ENCODE measurements at places on chromosomes 2 and 18.

DNA sequence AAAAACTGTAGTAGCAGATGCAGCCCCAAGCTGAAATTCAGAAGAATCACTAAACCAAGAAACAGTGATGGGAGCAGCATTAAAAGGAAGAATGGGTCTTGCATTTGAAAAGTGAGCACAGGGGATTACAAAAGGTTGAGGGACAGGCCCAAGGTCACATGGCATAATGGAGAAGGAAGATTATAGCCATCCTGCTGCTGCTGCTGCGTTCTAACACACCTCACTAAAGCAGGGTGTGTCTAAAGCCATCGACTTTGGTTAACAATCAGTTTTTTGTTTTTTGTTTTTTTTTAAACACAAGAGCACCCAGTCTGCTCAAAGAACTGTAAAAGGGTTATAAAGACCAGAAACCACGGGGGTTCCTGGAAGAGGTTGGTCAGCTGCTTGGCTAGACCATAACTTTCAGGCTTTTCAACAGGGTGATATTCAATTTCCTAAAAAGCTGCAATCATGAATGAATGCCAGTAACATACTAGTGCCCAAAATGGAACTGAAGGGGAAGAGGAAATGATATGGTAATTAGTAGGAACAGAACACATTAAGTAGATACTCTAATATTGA, 102.6 kb downstream of the MYO5B start:
- no peak for DNase-seq

GRCh38 chr2:42054714-42055430, 7.1 kb downstream of the PKDCC start:
- DNase-seq = no peak

- no peak for DNase-seq
Measured at GRCh38 chr2:215190588-215190987, 52.2 kb upstream of the ABCA12 start.

DNA sequence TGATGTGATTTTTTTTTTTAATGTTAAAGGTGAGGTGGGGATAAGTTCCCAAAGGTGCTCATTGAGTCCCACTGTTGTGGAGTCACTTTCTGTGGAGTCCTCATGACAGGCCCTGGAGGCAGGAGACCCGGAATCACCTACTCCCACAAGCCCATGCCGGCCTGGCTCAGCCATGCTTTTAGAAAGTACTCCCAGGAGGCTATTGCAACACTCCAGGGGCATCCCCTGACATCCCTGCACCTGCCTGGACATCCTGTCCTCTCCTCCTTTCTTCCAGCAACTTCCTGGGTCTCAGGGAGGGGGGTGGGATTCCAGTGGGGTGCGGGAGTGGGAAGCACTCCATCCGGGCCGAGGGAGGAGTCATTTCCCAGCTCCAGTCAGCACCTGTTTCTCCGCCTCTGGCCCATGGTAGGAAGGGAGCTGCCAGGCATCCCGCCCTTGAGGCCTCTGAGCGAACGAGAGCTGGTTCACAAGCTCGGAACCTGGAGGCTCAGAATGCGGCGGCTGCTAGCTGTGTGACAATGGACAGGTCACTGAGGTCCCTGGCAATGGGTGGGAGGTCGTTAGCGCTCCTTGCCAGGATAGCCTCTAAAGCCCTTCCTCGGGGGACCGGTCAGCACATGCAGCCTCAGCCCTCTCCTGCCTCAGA, 163.9 kb upstream of the ID2 start:
- DNase-seq = no peak

DNA sequence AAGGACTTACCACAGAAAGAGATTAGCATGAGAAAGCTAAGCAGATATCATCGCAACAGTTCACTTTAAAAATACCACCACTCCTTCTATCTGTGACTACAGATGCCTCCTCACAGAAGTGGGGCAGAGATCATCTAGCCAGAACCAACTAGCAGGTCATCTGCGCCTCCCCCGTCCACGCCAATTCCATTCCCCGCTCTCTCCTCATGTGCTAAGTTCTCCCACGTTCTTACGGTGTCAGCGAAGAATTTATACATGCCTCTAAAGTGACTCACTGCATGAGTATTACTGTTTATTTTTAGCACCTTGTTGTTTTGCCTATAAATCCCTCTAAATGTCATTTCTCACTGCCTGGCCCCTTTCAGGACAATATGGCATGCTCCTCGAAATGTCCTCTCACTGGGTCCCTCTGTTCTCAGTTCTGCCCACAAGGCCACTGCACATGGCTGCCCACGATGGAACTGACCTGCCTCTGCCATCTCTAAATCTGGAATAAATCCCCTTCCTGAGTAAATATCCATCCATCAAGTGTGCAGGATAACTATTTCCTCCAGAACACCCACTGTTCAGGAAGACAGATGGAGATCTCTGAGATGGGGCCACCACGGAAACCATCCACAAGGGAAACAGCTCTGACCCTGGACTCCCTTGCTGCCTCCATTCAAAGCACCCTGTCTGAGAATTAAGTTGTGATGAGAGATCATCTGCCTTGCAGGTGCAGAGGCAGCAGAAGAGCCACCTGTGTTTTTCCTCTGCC, 137.7 kb downstream of the IRS1 start:
- DNase-seq = no peak

DNA sequence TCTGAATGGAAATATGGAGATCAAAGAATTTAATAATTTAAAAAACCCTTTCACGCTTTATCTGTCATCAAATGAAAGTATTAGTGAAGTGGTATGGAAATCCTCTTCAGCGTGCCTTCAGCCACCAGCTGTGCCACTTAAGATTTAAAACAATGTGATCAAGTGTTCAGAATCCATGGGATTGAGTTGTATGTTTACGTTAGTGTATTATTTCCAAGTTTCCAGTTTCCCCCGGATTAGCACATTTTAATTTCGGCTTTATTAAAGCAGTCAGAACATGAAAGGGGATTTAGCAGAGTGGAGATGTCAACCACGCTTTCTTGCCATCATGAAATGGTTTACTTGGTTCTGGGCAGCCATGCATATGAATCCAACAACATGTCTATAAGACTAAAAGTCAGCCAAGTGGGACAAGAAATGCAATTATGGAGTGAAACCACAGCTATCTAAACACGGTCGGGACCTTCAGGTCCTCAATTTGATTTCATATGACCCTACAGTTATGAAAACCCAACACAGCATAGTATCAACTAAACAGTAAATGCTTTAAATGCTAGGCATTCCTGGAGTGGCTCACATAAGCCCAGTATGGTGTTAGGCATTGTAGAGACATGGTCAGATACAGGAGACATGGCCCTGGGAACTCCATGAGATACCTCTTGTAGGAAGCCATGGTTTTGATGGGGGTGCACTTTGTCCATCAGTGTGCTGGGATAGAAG, 224.9 kb upstream of the EPAS1 start:
- DNase-seq = no peak

GRCh38 chr2:110731064-110731463, 1.3 kb upstream of the ACOXL start:
- DNase-seq = no peak

DNA sequence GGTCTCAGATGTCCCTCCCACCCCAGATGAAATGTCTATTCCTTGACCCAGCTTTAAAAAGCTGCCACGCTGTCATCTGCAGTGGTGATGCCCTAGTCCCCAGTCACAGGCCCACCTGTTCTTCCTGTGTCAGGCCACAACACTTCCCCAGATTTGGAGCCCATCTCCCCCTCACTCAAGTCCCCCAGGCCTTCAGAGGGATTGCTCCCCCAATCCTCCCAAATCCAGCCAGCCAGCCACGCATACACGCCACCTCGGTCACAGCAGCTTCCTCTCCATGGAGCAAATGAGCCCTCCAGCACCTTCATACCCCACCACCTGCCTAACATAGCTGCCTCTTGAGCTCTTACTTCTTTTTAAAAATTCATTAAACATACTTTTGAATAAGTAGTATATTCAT, 7.8 kb downstream of the ASTL start:
- no peak for DNase-seq

GRCh38 chr2:26805241-26805676, 19.4 kb downstream of the CENPA start:
- no peak for DNase-seq

GRCh38 chr2:41791523-41791922, 256.3 kb upstream of the PKDCC start:
- no peak for DNase-seq

GRCh38 chr2:203988500-203989260, 52.1 kb downstream of the ICOS start:
- DNase-seq = no peak

DNA sequence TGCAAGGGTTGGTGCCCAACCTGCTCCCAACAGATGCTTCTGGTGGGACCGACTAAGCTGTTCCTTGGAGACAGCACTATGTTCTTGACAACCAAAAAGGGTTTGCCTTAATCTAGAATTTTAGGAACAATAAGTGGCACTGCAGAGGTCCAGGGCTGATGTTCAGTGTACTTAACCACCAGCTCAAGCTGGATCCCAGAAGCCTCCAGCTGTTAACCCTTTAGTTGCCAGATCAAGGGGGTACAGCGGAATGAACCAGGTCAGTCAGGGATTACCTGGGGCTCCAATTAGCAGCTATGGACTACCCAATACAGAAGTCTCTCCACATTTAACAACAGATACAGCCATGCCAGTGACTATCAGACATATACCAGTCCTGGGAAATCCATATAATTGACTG, 3.5 kb downstream of the GPR75 start:
- no peak for DNase-seq
